ENCODE measurements at places on chromosomes 6 and 20.
A peak's percentile ranks its signal among the peaks of the same experiment; 100 is the strongest.

GRCh38 chr20:15318682-15319081 lies 981.3 kb upstream of the FLRT3 start:
- H3K4me1 ChIP-seq, result no peaks in the 10 kb centered on the region
- no peak for DNase-seq
- H3K27ac ChIP-seq, result no peak overlapping the region
- no peak overlapping the region for H3K4me3 ChIP-seq
- no peaks in the 10 kb centered on the region for H3K27me3 ChIP-seq

DNA sequence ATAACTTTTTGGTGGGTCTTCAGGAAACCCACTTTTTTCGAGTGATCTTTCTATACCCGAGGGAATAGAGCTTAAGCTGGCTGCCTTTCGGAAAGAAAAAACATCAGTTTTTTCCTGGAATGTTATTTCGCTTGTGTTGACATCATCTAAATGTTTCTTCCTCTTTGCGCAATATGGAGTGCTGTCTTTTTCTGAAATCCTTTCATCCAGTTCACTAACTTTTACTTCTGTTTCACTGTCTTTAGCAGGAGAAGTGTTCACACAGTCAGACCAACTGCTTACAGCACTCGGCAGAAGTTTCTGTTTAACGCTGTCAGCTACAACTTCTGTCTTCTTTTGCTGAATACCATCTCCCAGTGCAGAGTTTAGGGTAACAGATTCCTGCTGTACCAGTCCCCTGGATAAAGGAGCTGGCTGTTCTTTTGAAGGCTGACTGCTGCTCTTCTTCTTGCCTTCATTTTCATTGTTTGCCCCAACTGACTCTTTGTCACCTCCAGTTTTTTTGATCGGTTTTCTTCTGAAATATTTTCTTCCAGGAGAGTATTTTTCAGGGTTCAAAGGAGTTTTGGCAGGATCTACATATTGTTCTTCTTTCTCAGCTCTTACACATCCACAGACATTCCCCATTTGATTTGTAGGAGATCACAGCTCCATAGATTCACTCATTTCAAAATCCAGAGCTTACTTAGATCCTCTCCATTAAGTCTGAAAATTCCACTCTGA lies 50.0 kb upstream of the DST start:
- no peak overlapping the region for H3K27ac ChIP-seq
- H3K4me3 ChIP-seq, result no peak overlapping the region
- H3K36me3 ChIP-seq, result no peaks in the 10 kb centered on the region
- H3K27me3 ChIP-seq, result no peaks in the 10 kb centered on the region
- DNase-seq, result no peak

DNA sequence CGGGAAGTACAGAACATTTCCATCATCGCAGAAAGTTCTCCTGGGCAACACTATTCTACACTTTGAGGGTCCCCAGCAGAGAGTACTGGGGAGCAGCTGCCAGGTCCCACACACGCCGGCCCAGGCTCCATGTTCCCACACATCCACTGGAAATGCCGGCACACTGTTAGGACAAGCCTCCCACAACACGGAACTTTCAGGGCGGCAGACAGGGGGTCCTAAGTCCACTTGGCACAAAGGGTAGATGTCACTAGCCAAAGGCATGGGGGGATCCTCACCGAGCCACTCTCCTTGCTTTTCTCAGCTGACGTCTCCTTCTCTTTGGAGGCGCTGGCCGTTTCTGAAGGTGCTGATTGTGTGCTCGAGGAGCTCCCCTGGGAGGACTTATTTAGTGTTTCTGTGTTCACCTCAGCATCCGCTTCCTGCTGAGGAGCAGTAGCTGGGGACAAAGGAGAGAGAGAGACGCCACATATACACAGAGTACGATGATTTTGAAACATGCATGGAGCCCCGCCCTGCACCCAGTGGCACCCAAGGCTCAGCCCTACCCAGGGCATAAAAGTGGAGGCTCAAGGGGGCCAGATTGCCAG lies 135.4 kb downstream of the ZMYND8 start:
- peaks cover 11% of the 10 kb centered on the region for H3K4me1 ChIP-seq
- no peak overlapping the region for H3K4me3 ChIP-seq
- no peaks in the 10 kb centered on the region for H3K27me3 ChIP-seq
- no peak for DNase-seq
- H3K36me3 ChIP-seq, result peaks cover 83% of the 10 kb centered on the region
- H3K27ac ChIP-seq, result no peak overlapping the region

DNA sequence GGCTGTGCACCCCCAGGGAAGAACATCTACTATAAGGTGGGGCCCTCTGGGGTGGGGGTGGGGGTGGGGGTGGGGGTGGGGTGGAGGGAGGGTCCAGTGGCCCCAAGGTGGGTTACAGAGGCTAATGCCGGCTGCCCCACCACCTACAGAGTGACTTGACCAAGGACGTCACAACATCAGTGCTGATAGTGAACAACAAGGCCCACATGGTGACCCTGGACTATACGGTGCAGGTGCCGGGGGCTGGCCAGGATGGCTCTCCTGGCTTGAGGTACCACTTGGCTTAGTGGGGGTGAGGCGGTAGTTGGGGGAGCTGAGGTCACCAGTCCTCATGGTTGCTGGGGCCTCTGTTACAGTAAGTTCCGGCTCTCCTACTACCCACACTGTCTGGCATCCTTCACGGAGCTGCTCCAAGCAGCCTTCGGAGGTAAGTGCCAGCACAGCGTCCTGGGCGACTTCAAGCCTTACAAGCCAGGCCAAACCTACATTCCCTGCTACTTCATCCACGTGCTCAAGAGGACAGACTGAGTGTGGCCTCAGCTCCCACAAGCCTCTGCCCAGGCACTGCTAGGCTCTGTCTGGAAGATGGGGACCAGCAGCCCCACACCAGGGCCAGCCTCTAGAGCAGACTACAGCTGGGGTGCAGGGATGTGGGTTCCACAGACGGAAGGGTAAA lies 2.8 kb downstream of the GNMT start:
- H3K4me3 ChIP-seq, result no peak overlapping the region
- H3K27ac ChIP-seq, result no peak overlapping the region
- no peaks in the 10 kb centered on the region for H3K27me3 ChIP-seq
- H3K36me3 ChIP-seq, result peaks cover 8% of the 10 kb centered on the region
- H3K4me1 ChIP-seq, result peaks cover 12% of the 10 kb centered on the region

DNA sequence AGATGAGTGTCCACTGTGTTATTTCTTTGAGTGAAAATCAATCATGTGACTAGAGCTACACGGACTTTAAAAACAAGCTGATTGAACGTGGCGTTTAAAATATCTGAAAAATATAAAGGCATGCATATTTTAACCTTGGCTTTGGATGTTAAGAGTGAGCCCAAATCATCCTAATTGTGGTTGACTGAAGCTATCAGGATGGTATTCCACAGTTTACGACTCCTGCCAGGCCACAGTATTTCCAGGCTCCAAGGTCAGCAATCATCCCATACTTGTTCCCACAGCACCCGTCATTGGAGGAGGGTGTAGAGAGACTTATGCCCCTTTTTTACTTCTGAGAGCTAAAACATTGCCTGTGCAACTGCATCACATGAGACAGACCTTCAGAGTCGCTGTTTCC lies 43.2 kb upstream of the TMX4 start:
- peaks cover 19% of the 10 kb centered on the region for H3K27me3 ChIP-seq
- H3K4me1 ChIP-seq, result no peaks in the 10 kb centered on the region
- DNase-seq, result no peak
- H3K4me3 ChIP-seq, result no peak overlapping the region

DNA sequence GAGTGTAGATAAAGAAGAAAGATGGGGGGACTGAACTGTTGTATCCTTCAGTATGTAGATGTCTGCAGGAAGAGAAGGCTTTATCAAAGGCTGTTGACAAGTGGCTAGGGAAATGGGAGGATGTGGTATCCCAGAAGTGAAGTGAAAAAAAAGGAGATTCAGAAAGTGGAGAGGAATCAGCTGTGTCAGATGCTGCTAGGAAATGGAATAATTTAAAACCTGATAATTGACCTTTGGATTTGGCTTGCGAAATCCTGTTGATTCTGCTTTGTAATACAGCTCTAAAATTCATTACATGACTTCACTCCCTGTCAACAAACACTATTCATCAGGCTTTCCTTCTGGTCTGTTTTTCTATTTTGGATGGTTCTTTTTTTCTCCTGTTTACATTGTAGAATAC lies 41.7 kb downstream of the PHF3 start:
- peaks cover 21% of the 10 kb centered on the region for H3K36me3 ChIP-seq
- H3K27ac ChIP-seq, result no peak overlapping the region
- H3K27me3 ChIP-seq, result no peaks in the 10 kb centered on the region
- no peak for DNase-seq

DNA sequence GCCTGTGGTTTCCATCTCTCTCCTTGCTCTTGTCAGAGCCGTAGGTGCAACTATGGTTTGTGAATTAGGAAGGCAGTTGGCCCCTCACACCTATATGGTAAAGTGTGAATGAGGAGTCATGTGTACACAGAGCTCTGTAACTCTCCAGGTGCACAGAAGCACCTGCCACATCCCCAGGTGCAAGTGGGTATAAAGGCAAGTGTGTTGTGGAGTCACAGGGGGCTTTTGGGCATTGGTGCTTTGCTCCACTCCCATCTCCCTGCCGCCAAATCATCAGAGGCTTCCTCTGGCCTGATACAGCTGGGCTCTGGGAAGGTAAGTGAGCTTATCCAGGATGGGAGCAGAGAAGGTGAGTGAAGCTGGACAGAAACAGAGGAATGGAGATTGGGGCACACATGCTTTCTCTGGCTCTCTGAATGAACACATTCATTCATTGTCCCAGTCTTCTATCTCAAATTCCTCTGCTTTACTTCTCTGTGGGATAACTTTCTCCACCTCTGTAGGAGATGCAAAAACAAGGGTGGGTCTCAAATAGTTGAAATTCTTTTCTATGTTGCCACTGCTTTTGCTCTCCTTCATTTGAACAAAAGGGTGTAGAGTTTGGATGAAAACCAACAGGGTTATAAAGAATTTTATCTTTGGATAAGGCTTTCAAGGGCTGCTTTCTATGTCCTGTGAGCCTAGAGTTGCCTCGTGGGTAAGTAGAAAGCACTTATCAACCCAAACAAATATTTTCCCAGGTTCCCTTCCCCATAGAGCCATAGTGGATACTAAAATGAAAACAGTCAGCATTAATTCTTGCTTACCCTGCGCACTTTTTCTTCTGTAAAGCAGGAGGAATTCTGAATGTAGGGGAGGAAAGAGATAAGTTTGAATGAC lies 45.0 kb upstream of the RIPOR2 start:
- H3K4me3 ChIP-seq, result peak overlapping the region; percentile 31
- DNase-seq, result no peak
- H3K4me1 ChIP-seq, result peaks cover 29% of the 10 kb centered on the region
- no peaks in the 10 kb centered on the region for H3K36me3 ChIP-seq
- no peaks in the 10 kb centered on the region for H3K27me3 ChIP-seq
- peak overlapping the region; percentile 91 for H3K27ac ChIP-seq

- peak overlapping the region; percentile 50 for H3K4me3 ChIP-seq
- no peaks in the 10 kb centered on the region for H3K27me3 ChIP-seq
- H3K4me1 ChIP-seq, result peaks cover 38% of the 10 kb centered on the region
- H3K36me3 ChIP-seq, result peaks cover 10% of the 10 kb centered on the region
These were observed 56.8 kb upstream of the TULP4 start for GRCh38 chr6:158255275-158255988.

DNA sequence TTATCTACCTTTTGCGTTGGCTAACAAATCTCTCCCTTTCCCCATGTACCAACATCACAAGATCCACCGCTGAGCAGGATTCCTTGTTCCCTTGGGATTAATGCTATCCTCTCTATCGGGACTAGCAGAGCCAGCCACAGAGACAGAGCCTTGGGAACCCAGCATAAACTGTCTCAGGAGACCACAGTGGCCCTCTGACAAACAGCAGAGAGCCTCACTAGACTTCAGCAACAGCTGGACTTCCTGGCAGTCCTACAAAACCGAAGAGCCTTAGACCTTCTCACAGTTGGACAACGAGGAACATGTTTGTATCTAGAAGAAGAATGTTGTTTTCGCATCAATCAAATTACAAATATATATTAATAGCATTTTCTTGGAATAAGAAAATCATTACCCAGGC lies 39.6 kb upstream of the POU5F1 start:
- no peaks in the 10 kb centered on the region for H3K36me3 ChIP-seq
- no peaks in the 10 kb centered on the region for H3K27me3 ChIP-seq
- DNase-seq, result no peak
- H3K4me1 ChIP-seq, result peaks cover 4% of the 10 kb centered on the region
- H3K4me3 ChIP-seq, result no peak overlapping the region

DNA sequence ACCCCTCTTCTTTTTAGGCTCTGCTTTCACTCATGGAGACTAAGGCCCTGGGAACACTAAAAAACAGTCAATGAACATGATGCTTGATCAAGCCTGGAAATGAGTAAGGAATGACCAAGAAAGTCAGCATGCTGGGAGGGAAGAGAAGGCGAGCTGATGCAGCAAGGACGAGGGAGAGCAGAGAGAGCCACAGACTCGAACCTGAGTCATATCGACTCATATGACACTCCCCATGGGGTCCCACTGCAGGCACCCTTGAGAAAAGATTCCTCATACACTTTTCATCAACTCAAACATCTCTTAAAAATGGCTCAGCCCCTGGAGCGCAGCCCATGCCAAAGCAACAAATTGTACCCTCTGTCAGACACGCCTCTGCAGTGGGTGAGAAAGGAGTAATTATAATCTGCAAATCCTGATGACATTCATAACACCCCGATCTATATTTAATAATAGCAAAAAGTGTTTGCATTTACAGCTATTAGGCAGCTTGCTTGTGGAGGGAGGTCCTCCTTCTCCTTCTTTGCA lies 127.2 kb downstream of the F13A1 start:
- H3K27me3 ChIP-seq, result peaks cover 42% of the 10 kb centered on the region
- no peak for DNase-seq

DNA sequence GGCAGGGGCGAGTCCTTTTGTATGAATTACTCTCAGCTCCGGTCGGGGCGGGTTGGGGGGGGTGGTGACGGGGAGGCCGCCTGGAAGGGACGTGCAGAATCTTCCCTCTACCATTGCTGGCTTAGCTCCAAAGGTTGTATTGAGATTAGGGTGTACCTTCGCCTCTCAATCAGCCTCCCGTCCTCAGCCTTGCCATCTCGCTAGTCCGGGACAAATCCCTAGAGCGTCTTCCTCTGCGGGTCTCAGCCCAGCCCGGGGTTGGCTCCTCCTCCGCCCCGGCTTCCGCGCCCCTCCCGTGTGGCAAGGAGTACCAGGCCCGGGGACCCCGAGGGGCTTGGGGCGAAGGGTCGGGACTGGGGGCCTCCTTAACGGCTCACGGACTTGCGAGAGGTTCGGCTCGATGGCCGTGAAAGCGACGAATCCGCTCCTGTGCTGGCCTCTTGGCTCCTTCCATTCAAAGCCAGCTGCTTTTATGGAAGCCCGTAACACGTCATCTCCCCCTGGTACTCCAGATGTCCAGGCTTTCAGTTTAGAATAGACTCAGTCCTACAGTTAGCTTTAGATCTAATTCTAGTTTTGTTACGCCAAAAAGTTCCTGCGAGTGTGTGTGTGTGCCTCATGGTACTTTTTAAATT lies 636 bp upstream of the EEF1A1 start:
- no peaks in the 10 kb centered on the region for H3K27me3 ChIP-seq
- no peak for DNase-seq
- H3K27ac ChIP-seq, result peak overlapping the region; percentile 100
- H3K36me3 ChIP-seq, result peaks cover 66% of the 10 kb centered on the region
- H3K4me3 ChIP-seq, result peak overlapping the region; percentile 96
- H3K4me1 ChIP-seq, result peaks cover 60% of the 10 kb centered on the region

- peak overlapping the region; percentile 94 for H3K4me3 ChIP-seq
- no peak for DNase-seq
- H3K36me3 ChIP-seq, result peaks cover 34% of the 10 kb centered on the region
- peaks cover 23% of the 10 kb centered on the region for H3K4me1 ChIP-seq
- peak overlapping the region; percentile 99 for H3K27ac ChIP-seq
These were observed 662 bp upstream of the SLC9A8 start for GRCh38 chr20:49811825-49812506.

GRCh38 chr6:37204014-37204751 lies 34.2 kb downstream of the PIM1 start:
- DNase-seq, result no peak
- no peaks in the 10 kb centered on the region for H3K27me3 ChIP-seq
- H3K27ac ChIP-seq, result no peak overlapping the region
- H3K4me3 ChIP-seq, result no peak overlapping the region
- peaks cover 12% of the 10 kb centered on the region for H3K36me3 ChIP-seq
- H3K4me1 ChIP-seq, result peaks cover 36% of the 10 kb centered on the region

All from effector memory CD8-positive, alpha-beta T cell (primary cell).